ENCODE measurements at places on chromosomes 1 and 21.
A peak's percentile ranks its signal among the peaks of the same experiment; 100 is the strongest.

- DNase-seq, result peak; percentile 70
Observed at GRCh38 chr21:38945545-38946245, 140.0 kb downstream of the ETS2 start.

GRCh38 chr1:58030456-58030855, 516.1 kb downstream of the OMA1 start:
- DNase-seq, result no peak

DNA sequence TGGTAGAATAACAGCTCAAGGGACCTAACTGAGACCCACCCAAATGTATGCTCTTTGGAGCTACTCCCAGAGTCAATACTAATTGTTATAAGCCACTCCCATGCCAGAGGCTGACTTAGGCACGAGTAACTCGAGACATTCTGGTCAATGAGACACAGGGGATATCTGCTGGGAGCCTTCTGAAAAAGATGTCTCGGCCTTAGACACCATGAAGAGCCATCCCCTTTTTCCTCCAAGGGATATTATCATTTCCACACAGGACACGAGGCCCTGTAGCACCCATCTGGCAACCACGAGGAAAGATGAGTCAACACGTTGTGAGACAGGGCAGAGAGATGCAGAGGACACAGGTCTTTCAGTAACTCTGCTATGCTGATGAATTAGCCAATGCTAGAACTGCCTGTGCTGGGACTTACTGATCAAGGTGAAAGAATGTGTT, 30.7 kb downstream of the ITPKB start:
- DNase-seq, result peak; percentile 32

- no peak for DNase-seq
Observed at GRCh38 chr1:197909384-197909783, 7.0 kb downstream of the C1orf53 start.

GRCh38 chr1:65626003-65626402, 166.7 kb upstream of the PDE4B start:
- no peak for DNase-seq

GRCh38 chr1:205041001-205041715, 1.9 kb upstream of the CNTN2 start:
- DNase-seq, result no peak

- peak; percentile 11 for DNase-seq
Observed at GRCh38 chr1:2412773-2413494, 570 bp upstream of the PEX10 start.

GRCh38 chr1:194076646-194077045, 890.2 kb upstream of the B3GALT2 start:
- peak; percentile 34 for DNase-seq

- DNase-seq, result peak; percentile 28
Observed at GRCh38 chr1:209072481-209072880, 511.0 kb upstream of the CAMK1G start.

DNA sequence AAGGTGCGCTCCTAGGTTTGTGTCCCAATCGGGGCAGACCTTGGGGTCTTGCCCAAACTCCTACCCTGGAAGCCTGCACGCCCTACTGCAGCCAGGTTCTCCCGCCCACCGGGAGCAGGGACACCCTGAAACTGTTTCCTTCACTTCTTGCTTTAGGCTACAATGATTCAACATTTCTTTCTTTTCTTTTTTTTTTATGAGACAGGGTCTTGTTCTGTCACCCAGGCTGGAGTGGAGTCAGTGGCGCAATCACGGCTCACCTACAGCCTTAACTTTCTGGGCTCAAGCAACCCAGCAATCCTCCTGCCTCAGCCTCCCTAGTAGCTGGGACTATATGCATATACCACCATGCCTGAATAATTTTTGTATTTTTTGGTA, 75.8 kb downstream of the ITPKB start:
- no peak for DNase-seq

- DNase-seq, result peak; percentile 47
Observed at GRCh38 chr1:173161510-173162221, 45.5 kb downstream of the TNFSF4 start.
